ENCODE measurements at places on chromosomes 6 and 20.

GRCh38 chr20:52484438-52484837 is 292.9 kb upstream of the ZFP64 start:
- no peak for DNase-seq

DNA sequence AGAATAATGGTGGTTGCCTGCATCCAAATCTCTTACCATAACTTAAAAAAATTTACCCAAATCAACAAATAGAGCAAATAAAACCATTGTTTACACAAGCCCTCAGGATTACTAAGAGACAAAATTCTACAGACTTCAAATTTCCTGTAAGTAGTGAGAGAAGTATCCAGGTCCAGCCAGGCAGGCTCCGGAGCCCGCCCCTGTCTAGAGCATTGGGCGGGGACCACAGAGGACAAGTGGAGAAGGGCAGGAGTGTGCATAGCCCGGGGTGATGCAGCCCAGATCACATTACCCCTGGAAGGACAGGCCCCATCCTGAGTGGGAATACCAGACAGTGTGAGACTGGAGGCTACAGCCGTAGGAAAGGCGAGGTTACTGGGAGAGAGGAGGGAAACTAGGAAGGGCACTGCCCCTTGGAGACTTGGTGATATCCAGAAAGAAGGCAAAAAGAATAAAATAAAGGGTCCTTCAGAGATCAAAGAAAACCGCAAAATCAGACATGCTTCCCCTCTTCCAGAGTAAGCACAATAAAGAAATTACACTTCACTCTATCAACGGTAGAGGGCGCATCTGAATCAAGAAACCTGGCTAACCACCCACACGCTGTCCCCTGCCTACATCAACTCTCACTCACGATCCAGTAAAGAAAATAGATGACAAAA is 26.6 kb downstream of the RIN2 start:
- DNase-seq: peak; percentile 73

DNA sequence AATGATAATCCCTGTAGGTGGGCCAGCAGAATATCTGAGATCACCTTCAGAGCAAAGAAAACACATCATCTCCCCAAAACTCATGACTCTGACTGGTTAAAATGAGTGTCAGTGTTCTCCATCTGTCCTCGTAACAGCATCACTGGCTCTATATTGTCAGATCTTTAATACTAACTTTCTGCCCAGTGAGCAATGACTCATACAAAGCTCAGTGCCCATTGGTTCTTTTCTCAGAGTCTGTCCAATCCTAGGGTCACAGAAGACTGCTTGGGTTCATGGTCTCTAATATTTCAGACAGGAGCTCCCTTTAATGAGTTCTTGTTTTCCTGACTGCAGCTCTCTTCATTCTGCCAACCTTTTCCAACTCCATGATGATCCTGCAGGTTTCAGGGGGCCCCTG is 36.4 kb downstream of the HLA-DPB1 start:
- no peak for DNase-seq

DNA sequence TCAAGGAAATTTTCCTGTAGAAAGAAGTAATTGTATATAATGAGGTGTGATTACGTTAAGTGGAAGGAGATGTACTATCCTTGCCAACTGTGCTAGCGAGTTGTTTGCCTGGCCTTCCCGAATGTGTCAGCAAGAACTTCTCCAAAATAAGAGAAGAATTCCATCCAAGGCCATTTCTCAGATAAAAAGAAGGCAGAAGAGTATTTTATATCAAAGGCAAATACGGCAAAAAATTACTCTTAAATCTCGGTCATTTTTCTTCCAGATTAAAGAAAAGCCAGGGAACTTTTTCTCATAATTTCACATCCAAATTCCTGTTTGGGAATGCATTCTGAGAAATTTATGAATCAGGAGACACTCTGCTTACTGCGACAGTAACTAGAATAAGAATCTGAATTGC is 290.6 kb downstream of the CBLN4 start:
- no peak for DNase-seq

DNA sequence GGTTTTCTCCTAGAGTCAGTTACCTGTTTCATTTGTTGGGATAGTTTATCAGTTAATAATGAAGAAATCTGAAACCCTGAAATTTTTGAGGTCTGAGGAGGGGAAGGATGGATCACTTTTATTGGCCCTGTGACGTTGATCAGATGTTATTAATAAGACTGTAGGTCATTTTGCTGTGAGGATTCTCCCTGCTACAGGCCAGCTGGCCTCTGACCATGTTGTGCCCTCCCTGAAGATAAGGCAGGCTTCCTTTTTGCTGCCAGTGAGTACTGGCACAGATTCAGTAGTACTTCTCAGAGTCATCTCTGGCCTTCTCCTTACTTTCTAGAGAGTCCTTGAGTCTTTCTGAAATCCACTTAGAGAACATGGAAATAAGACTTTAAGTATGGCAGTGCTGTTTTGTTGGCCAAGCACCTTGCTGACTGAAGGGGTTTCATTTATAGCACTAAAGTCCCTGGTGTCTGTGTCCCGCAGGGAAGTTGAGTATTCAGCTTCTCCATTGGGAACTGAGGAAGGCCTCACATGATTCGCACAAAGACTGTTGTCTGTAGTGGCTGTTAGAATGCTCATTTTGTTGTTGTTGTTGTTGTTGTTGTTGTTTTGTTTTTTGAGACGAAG is 202.6 kb downstream of the DTNBP1 start:
- no peak for DNase-seq

GRCh38 chr6:35449287-35449881 is 2.8 kb upstream of the FANCE start:
- peak; percentile 65 for DNase-seq
